ENCODE measurements at places on chromosomes 7 and 10.

GRCh38 chr7:130879191-130879590 lies 145.2 kb upstream of the KLF14 start:
- peak; percentile 57 for DNase-seq

DNA sequence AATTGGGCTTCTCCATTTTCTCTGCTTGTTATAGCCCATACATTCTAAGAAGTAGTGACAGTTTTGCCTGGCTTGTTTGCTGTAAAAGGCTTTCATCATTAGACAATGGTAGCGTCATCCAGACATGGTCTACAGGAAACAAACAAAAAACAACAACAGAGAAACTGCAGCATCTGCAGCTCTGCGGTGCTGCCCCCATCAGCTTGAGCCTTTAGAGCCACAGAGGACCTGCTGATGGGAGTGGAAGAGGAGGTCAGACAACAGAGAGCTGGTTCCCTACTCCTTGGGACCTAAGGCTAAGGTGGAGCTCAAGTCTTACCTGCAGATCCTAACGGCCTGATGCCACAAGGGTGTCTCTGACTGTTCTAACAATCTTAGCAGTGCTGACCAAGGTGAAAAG lies 3.1 kb downstream of the INA start:
- DNase-seq, result no peak

DNA sequence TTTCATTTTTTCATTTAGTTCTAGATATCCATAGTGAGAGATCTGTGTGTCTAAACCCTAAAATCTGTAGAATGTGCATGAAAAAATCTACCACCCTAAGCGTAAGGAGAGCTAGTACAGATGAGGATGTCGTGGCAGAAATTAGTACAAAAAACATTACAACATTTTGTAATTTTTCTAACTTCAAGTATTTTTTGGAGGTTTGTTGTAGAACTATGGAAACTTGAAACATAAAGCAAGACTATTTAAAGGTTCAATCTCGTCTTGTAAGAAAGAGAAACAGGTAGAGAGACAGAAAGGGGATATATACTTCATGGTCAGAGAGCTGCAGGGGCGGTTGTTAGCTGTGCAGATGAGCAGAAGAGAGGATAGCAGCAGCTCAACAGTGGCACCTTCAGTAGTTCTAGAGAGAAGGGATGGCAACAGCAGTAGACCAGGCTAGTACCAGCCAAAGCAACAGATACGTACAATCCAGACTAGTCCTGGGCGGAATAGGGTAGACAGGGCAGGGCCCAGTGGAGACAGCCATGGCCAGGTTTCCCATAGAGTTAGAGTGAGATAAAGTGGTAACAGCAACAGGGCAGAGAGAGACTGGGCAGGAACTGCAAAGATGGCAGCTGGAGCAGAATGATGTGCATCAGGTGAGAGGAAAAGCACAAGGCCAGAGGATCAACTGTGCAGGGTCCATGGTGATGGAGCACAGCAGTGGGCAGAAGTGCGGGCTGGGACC lies 145.2 kb downstream of the FRMD4A start:
- peak; percentile 84 for DNase-seq

GRCh38 chr10:118045158-118045836 lies 1.4 kb downstream of the RAB11FIP2 start:
- DNase-seq, result peak; percentile 14

DNA sequence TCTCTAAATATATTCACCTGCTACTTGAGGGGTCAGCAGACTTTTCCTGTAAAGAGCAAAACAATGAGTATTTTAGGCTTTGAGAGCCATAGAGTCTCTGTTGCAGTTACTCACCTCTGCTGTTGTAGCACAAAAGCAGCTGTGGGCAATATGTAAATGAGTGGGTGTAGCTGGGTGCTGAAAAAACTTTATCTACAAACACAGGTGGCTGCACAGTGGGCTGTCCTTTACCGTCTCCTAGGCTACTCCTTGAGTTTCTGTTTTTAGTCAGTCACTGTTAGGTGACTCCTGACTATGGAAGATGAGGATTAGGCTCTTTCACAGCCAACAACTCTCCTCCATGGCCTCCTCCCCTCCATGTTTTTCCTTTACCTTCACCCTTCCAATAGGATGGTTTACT lies 286.1 kb upstream of the C7orf33 start:
- DNase-seq, result no peak

GRCh38 chr7:81790686-81791085 lies 20.8 kb upstream of the HGF start:
- DNase-seq, result no peak

DNA sequence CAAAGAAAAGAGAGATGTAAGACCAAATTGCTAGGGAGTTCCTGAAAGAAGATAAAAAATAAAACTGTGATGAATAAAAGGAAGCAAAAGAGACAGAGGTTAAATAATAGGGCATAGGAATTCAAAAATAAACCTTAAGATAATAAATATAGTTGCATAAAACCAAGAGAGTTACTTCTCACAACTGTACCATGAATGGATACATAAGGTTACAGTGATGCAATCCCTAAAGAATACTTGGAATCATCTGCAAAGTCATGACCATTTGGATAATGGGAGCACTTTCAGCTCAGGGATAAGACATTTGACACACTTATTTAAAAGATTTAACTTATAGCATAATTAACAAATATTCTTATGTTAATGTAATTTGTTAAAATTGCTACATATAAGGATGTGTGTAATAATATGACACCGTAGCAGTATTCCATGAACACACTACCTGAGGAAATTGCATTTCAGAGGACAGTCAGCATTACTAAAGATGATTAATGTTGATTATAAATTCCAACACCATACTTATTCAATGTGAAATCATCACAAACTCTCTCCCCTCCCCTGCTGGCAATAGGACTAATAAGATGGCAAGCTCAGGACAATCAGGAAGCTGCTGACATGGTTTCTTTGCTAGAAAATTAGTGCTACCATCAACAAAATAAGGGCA lies 202.1 kb upstream of the AKR1E2 start:
- DNase-seq, result peak; percentile 45

DNA sequence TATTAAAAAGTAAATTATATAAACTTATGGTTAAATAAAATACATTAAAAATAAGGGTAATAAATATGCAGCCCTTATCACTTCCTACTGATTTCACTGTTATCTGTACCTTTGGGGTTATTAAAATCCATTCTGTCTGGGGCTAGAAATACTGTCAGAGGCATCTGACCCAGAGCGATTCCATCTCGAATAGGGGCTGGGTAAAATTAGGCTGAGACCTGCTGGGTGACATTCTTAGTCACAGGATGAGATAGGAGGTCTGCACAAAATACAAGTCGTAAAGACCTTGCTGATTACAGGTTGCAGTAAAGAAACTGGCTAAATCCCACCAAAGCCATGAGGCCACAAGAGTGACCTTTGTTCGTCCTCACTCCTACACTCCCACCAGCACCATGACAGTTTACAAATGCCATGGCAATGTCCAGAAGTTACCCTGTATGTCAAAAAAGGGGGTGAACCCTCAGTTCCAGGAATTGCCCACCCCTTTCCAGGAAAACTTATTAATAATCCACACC lies 77.6 kb downstream of the COBL start:
- no peak for DNase-seq

GRCh38 chr10:97822261-97822687 lies 27.4 kb upstream of the GOLGA7B start:
- no peak for DNase-seq

GRCh38 chr7:95045236-95045923 lies 138.0 kb downstream of the PPP1R9A start:
- DNase-seq, result peak; percentile 19

DNA sequence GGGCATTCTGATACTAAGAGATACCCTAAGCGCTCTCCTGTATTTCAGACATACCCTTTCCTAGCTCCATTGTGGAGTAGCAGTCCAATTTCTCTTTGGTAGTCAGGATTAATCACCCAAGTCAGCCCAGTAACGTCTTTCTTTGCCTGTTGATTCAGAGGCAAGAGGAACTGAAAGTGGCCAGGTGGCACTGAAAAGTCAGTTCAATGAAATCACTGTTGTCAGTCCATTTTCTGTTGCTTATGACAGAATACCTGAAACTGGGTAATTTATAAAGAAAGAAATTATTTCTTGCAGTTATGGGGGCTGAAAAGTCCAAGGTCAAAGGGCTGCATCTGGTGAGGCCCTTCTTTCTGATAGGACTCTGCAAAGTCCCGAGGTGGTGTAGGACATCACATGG lies 40.2 kb downstream of the ANKRD61 start:
- no peak for DNase-seq

DNA sequence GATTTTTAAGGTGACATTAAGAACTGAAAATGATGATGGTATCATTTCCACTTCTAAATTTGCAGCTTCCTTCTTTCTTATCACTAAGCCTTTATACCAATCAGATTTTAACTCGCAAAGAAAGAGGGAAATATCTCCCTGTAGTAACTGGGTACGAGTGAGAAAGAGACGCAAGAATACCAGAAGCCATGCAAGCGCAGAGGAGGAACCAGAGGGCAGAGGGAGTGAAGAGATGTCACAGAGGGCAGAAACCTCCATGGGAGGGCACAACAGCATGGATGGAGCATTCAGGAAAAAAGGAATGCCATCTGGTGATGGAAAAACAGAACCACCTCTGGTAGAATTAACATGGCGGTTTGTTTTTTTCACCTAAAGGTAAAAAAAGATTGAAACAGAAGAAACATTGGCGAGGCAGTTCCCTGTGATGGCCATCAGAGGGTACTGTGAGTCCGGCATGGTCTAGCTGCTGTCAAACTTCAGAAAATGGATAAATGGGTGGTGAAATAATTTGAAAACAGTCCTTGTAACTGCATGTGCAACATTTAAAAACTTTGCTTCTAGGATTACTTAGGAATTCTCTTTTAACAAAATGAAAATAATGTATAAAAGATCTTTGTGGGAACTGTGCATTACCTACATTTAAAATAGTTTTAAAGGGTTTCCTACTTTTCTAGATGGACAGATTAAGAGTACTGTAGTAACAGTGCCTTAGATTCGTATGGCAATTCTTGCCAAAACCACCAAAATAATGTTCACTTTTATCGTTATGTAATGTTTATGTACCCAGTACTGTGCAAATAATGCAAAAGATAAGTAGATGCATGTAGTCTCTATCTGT lies 91.8 kb downstream of the ARHGAP12 start:
- DNase-seq, result peak; percentile 69

GRCh38 chr7:93307131-93307660 lies 75.0 kb downstream of the VPS50 start:
- DNase-seq, result no peak

DNA sequence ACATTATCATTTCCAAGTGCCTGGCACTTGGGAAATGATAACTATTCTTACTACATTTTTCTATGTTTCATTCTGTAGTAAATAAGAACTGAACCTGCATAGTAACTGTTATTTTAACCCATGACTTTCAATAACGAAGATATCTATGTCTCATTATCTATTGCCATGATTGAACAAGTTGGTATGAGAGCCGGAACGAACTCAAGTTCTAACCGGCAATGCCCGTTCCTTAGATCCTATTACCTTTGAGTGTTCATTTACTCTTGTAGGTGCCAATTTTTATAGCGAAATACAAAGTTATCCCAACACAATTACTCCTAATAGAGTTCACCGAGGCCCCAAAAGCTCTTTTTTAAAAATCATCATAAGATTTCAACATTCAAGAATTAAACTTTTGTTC lies 885 bp upstream of the MET start:
- no peak for DNase-seq

- no peak for DNase-seq
These were observed 303.4 kb downstream of the GFRA1 start for GRCh38 chr10:115969591-115969990.

DNA sequence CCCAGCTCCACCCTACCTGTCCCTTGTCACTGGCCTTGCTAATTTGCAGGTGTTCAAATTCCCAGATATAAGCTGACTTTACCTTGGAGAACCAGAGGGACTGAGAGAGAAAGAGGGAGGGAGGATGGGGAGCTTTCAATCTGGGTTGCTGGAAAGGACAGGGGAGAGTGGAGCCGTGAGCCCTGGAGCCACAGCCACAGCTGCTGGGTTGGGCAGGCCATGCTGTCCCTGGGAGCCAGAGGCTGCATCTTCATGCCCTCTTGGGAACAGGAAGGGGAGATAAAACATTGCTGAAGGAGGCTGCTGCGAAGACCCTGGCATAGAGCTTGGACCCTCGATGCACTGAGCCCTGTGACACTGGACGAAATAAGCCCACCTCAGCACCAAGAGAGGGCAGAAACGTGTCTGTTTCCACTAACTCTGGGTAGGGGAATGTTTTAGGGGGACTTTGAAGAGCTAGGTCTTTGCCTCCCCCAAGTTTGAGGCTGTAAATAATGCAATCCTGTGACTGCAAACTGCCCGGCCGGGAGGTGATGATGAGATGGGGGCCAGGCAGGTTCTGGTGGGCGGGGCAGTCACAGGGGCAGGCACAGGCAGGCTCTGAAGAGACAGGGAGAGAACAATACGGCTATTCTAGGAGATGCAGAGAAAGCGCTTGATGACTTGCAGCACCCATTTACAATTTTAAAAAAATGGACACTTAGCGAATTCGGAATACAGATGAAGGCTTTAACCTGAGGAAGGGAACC lies 5.8 kb upstream of the JAKMIP3 start:
- DNase-seq, result no peak

- DNase-seq, result peak; percentile 24
These were observed 189.5 kb downstream of the CXCL12 start for GRCh38 chr10:44195112-44196007.

GRCh38 chr10:133173860-133174640 lies 14.0 kb downstream of the KNDC1 start:
- no peak for DNase-seq

GRCh38 chr7:137734221-137734620 lies 112.6 kb downstream of the DGKI start:
- no peak for DNase-seq

DNA sequence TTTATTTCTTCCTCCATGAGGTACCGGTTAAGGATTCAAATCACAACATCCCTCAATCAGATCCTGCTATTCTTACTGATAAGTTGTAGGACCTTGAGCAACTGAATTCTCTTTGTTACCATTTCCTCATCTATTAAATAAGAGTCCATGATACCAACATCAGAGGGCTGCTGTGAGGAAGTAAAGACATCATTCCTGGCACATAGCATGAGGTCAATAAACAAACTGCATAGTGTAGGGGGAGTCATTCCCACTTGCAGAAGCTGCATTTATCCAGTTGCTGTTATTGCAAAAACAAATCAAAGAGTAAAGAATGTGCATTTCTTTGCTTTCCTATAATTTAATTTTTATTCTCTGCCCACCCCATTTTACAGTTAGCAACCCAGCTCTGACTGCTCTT lies 36.8 kb downstream of the LDB3 start:
- no peak for DNase-seq

- DNase-seq, result no peak
These were observed 708.5 kb upstream of the SORCS1 start for GRCh38 chr10:107873007-107873406.

DNA sequence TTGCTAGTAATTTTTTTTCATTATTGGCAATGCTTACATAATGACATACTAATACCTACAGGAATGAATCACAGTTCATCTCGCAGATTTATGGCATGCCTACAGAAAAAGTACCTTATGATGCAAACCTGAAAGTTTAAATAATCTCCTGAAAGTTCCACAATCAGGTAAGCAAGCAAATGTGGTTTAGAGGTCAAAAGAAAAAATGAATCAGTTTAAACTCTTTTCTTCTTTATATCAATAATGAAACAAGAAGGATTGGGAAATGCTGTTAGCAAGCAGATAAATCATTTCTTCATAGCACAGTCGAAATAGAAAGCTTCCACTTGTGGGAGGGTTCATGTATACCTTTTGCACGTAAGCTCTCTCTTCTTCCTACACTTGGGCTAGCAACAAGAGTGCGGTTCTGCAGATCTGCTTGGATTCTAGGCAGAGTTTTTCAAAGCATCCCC lies 53.7 kb upstream of the MTPN start:
- no peak for DNase-seq

GRCh38 chr7:158259141-158259540 lies 328.5 kb downstream of the PTPRN2 start:
- no peak for DNase-seq

- no peak for DNase-seq
These were observed 572.6 kb downstream of the DNAJB6 start for GRCh38 chr7:157909370-157909769.
